Choroid plexus epithelial cell (primary cell): ENCODE measurements at places on chromosomes 7 and 10.
A peak's percentile ranks its signal among the peaks of the same experiment; 100 is the strongest.

DNA sequence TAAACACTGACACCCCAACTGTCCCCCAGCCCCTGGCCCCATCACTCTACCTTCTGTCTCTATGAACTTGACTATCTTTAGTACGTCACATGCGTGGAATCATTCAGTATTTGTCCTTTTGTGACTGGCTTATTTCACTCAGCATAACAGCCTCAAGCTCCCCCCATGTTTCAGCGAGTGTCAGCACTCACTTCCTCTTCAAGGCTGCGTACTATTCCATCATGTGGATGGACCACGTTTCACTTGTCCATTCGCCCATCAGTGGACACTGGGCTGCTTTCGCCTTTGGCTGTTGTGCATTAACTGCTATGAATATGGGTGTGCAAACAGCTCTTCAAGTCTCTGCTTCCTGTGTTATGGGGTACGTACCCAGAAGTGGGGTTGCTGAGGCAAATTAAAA, 100.7 kb downstream of the PTPRN2 start:
- DNase-seq = no peak

DNA sequence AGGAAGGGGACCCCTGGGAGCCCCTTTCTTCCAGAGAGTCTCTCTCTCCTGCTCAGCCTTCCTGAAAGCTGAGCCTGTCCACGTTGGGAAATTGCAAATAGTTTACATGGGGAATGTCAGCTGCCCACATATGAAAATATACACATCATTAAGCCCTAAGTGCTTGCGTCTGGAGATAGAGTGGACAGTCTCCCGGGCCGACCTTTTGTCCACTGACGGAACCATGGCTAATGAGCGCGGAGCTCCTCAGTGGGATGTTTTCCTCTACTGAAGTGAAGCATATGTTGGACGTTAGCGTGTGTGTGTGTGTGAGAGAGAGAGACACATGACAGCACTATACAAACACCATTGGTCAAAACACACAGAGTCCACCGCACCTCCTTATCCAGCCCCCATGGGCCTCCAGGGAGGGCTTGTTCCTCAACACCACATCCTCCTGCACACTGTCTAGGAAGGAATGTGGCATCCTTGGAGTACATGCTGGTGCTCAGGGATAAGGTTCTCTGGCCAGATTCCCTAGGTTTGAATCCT, 128.4 kb downstream of the RGS10 start:
- DNase-seq = peak; percentile 100

- peak; percentile 15 for DNase-seq
Measured at GRCh38 chr7:21371360-21371759, 56.5 kb upstream of the SP4 start.

DNA sequence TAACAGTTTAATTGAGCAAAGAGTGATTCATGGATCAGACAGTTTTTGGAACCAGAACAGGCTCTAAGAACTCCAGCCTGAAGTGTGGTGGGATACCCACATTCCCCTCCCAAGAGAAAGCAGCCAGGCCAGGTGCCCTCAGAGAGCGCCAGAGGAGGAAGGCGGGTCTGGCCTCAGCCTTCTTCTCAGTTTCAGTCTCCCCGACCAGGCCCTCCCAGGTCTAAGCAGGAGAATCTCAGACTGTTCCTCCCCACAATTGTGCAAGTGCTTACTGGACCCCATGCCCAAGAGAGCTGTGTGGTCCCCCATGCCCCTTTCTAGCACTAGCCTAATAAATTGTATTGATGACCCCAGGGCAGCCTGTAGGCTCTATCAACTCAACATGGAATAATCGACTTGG, 25.6 kb downstream of the PPIF start:
- DNase-seq = no peak

GRCh38 chr10:108902619-108903285, 1020.6 kb downstream of the XPNPEP1 start:
- DNase-seq = no peak

- no peak for DNase-seq
Measured at GRCh38 chr7:66339141-66339540, 134.0 kb downstream of the TPST1 start.

DNA sequence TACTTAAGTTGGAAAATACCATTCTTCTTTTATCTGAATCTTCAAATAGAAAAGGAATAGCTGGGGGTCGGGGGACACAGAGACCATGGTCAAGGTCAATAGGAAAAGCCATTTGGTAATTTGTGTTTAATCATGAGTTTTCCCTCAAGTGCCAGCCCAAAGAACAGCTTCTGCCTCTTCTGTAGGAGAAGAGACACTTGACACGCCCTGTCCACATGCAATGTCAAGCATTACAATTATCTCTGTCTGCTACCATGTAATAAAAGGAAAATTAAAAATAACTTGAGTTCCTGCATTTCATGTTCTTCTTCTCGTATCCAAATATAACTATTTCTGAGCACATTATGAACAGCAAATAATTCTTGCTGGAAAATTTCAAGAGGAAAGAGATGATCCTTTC, 241.7 kb downstream of the IPMK start:
- DNase-seq = no peak

GRCh38 chr10:5530846-5531557, 6.2 kb downstream of the CALML3 start:
- DNase-seq = no peak

DNA sequence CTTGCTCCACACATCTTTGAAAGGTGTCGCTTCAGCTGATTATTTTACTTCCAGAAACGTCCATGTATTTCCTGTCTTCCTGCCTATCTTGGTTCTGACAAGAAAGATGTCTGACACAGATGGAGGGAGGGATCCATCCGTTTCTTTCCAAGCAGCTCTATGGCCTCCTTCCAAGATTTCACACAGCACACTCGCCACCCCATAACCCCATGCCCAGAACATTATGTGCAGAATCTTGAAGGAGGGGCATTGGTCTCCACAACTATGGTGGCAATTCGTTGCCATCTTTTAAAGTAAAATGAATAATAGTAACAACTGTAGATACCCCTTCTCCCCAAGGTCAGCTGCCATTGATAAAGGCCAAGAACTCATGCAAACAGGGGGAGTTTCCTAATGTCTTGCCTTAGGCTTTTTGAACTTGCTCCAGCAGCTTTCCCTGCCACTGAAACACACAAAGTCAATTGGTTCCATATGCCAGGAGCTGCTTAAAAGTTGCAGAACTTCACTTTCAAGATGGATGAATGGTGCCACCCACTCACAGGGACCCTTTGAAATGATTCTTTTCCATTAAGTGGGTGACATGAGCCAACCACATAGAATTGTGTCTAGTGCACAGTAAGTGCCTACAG, 60.0 kb downstream of the VSTM4 start:
- no peak for DNase-seq

DNA sequence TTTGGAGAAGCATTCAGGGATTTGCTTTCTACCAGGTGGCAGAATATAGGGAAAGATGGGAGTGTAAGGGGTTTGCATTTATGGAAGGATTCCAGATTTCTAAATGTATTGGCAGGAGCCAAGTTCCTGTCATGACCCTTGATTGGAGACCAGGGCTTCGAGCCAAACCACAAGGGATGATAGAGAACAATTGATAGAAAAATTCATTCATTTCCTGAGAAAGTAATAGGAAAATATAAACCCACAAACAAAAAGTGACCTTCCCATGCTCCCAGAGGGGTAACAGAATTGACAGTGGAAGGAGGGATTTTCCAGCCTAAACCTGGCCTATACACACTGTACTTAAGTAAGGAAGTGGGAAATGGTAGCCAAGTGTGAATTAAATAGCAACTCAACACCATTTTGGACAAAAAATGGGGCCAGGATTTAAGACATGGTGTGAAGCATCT, 22.4 kb upstream of the IFIT2 start:
- peak; percentile 81 for DNase-seq

GRCh38 chr7:45700556-45700955, 126.4 kb downstream of the ADCY1 start:
- peak; percentile 16 for DNase-seq

GRCh38 chr7:128042012-128042411, 10.8 kb upstream of the LRRC4 start:
- no peak for DNase-seq

- DNase-seq = no peak
Measured at GRCh38 chr7:76267894-76268183, 34.6 kb upstream of the HSPB1 start.

DNA sequence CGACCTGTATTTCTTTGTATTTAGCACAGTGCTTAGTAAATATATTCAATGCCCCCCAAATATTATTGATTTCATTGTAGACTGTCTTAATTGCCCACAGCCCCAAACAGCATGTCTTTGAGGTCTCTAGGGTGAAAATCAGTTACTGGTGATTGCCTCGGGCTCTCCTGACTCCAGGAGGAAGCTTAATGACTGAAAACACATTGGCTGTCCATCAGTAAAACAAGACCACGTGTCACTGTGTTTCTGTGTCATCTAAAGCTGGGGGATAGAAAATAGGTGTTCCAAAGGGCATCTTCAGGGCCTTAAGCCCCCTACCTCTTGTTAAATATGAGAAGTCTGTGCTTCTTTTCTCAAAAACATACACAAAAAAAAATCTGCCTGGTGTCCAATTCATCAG, 67.9 kb downstream of the CACNA2D1 start:
- no peak for DNase-seq

- no peak for DNase-seq
Measured at GRCh38 chr7:26449175-26450165, 157.8 kb downstream of the SNX10 start.

DNA sequence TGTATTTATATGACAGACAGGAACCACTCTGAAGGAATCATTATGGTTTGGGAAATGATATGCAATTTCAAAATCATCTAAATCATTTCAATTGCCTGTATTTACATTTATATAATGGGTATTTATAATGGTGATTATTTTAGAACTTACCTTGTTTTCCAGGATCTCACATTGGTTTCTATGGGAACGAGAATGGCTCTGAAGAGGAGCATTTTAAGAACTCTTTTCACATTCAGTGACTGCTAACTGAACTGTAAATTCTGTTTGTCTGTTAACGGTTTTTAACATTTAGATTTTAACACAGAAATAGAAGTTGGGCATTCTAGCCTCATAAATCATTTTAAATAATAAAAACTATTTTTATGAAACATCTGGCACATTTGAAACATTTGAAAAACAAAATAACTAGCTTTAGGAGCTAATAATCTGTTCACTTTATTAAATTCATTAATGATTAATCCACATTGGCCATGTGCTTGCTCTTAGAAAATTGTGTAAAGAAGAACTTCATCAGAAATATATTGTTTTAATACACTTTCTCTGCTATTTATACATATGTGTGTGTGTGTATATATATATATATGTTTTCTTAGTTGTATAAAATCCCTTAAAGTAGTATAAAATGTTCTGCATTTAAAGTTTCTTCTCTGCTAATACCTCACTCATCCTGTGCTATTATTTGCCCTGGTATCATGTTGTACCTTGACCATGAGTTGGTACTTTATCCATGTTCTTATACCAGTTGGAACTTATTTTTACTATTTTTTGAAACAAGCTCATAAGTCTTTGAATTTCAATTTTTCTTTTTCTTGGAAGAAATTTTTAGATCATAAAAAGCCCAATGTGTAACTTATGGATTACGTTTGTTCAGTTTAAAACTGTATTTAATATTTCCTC, 8.7 kb upstream of the SEM1 start:
- no peak for DNase-seq

GRCh38 chr7:17940951-17941431, 697 bp upstream of the SNX13 start:
- DNase-seq = peak; percentile 22

- no peak for DNase-seq
Measured at GRCh38 chr10:33557313-33557712, 222.8 kb upstream of the NRP1 start.

DNA sequence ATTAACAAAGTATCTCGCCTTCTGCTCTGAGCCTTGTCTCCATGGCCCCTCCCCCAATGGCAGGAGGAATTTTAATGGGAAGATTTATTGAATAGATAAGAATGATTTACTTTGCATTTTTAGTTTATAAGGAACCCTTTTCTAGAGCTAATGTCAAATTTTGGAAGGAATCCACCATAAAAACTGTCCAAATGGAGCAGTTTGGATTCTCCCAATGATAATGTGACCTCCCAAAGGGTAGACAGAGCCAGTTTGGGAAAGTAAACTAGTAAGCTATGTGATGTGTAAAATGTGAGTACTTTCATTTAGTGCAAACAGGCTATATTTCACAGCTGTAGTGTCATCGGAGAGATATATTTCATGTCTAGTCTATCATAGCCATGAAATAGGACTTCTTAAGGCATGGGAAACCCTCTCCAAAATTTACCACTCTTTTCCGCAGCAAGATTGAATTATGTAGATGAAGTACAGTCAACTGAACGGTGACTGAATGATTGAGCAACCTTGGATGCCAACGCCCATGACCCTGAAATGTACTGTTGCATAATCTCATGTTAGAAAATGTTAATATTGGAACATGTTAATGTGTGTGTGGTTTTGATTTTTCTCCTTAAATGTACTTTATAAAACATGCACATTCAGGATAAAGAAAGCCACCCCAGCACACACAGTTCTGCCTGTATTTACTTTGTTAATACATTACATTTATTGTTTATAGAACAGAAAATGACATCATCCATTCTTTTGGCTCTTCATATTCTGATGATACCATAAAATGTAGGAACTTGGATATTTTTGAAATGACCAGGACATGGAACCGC, 140.6 kb downstream of the NRP1 start:
- peak; percentile 72 for DNase-seq

DNA sequence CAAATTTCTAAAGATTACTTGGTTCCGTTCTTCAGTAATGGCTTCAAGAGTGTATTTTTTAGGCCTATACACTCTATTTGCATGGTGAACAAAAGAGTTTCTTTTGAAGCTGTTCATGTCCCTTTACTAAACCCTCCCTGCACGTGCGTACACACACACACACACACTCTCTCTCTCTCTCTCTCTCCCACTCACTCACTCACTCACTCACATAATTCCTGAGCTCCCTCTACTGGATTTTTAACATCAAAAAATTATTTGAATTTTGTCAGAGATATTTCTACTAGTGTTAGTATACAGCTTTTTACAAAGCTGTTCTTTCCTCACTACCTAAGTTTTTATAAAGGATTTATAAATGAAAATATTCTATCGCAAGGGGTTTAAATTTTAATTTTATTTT, 85.9 kb downstream of the UBE3C start:
- peak; percentile 73 for DNase-seq

DNA sequence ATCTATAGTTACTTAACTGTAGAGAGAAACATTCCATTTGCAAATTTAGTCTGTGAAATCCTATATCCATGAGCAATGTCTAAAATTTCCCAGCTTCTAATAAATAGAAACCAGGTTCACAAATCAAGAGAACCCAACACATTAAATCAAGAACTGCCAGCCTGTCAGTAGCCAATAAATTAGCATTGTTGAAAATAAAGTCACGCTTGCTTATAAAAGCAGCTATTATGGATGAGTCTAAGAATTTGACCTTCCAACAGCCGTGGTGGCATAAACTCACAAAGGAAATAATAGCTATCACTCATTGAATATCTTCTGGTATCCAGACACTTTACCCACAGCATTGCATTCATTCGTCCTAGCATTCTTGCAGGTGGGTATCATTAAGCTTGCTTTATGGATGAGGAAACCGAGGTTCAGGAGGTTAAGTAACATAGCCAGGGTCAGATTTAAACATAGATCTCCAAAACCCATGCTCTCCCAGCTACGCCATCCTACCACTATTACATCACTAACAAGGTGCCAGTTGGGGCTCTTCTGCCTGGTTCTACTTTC, 260.1 kb upstream of the YAE1 start:
- DNase-seq = no peak
